ENCODE measurements at places on chromosomes 6 and 20. TPM values are rescaled to one million over a fixed set of nuclear protein-coding genes. Genes with fewer than 3 reads are reported as not detected.

DNA sequence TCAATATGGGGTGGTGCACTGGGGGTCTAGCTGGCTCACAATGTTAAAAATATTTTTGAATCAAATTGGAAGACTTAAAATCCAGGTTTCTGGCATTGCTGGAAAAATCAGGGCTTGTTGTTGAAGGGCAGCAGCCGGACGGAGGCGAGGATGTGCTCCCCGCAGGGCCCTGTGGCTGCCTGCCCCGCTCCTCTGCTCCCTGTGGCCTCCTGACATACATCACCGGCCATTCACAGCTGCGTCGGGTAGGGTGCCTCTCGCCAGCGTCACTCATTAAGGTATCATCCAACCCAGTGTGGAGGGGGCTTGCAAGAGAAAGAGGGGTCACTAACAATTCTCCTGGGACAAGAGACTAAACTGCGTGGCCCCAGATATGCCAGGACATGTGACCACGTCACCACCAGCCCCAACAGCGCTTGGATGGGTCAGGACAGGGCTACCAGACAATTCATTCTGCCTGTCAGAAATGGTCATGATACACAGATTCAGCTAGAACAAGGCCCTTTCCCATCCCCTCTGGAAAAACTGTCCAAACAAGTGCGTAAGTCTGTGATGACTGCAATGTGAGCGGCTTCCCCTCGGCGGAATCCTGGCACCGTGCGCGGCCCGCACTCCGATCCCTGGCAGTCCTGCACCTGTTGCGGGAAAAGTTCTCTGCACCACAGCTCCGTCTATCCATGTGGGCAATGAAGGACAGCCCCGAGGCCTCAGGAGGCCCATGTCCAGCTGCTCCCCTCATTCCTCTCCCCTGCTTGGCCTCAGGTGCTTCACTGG lies 12.0 kb downstream of the GATA5 start:
- DNase-seq = no peak

GRCh38 chr6:71476371-71476770 lies 187.8 kb downstream of the OGFRL1 start:
- DNase-seq = no peak

DNA sequence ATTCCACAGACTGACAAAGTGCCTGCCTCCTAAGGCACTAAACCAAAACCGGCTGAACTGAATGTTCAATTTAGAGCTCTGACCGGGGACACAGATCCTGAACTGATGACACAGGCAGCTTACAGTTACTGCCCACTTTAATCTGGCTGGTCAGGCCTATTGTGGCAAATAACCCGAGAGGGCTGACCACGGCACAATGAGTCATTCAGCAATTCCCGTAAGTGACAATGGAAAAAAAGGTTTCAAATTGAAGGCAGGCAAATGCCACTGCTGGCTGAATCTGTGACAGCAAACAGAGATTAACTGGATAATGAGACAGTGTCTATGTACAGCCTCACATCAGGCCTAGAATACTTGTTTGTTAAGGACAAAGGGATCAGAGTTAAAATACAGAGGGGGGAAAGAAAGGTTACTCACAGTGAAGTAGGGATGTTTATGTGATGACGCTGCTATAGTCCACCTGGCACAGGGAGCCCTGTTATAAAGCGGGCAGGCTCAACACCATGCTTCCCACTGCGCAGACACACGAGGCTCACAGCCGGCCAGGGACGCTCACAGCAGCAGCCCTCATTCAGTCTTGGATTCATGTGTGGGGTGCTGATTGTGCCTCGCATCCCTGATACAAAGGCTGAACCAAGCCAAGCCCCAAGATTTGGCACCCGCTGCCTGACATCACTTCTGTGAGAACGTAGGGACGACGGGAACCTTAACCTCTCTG lies 54.4 kb downstream of the RTN4IP1 start:
- no peak for DNase-seq

- no peak for DNase-seq
Measured at GRCh38 chr20:46627234-46627633, 24.0 kb downstream of the SLC13A3 start.

DNA sequence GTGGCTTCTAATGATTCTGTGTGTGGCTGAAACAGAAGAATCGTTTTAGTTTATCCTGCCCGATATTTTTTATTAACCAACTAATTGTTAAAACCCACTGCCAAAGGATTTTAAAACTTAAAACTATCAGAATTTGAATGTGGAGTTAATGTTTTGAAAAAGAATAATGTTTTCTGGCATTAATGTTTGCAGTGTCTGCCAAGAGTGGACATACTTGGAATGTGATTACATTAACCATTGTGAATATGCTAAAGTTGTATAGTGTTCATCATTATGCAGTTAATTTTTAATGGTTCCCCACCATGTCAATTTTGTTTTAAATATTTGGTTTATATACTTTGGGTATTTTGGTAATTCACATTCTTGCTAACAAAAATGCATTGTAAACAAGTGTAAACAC lies 24.4 kb downstream of the DCBLD1 start:
- DNase-seq = no peak

OPRL1 gene
- total RNA-seq = 0.90 TPM

TRIM10 gene
- 0.09 TPM for total RNA-seq

LAMP5 gene
- total RNA-seq = 0.35 TPM

TBX18 gene
- not detected for total RNA-seq

Measured in H9 (cell line).